Astrocyte (in vitro differentiated cells and primary cell): ENCODE measurements at places on chromosomes 16 and 17. TPM values are rescaled to one million over a fixed set of nuclear protein-coding genes. Genes with fewer than 3 reads are reported as not detected.

Gene CCL3
- 3.4 and 3.6 TPM in 2 replicates for total RNA-seq

Gene GSG1L
- total RNA-seq: not detected in 2 replicates

GRCh38 chr17:57582881-57583756 is 162.0 kb downstream of the CCDC182 start:
- no peak overlapping the region for H3K27ac ChIP-seq
- H3K4me3 ChIP-seq: no peak overlapping the region
- no peak for DNase-seq
- no peaks in the 10 kb centered on the region for H3K36me3 ChIP-seq

DNA sequence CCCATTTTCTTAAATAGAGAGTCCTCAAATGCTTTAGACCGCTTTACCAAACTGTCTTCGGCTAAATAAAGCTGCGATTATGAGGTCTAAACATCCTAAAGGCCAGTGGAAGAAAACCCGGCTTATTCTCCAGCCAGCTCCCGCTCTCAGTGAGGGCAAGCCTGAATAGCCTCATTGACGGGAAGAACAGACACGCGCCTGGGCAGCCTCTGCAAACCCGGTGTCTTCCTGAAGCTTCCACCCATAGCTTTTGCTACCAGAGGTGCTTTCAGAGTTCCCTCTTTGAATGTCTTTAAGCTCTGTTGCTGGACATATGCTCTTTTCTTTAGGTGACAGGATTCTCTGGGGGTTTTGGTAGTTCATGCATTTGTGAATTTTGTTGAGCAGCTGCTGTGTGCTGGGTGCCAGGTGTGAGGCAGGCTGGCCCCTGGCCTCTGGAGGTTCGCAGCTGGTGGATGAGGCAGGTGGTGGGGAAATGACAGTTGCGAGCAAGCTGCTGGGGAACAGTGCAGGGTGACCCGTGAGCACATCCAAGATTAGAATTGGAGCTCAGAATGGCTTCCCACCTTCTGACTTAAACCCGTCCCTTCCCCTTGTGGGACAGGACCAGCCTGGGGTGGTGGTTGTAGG is 44.7 kb downstream of the CRISPLD2 start:
- no peaks in the 10 kb centered on the region for H3K4me1 ChIP-seq
- H3K27ac ChIP-seq: no peak overlapping the region
- H3K4me3 ChIP-seq: no peak overlapping the region
- DNase-seq: no peak
- no peaks in the 10 kb centered on the region for H3K27me3 ChIP-seq
- peaks cover under 1% of the 10 kb centered on the region for H3K36me3 ChIP-seq

DNA sequence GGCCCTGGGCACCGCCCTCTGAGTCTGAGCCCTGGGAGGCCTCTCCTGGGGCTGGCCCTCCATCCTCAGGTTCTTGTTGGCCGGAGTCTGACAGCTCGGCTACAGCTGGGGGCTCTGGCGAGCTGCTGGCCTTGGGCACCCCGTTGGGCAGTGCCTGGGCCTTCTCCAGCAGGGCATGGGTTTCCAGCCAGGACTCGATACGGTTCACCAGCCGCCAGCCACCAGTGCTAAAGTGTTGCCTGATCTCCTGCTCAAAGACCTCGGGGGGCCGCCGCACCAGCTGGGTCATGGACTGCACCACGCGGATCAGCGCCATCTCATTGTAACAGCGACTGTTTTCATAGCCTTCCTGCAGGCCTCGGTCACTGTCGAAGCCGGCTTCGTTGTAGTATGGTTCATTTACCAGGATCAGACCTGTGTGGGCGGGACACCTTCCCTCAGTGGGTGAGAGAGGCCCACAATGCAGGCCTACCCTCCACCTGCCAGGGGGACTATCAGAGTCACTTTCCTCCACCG is 6.8 kb downstream of the SPHK1 start:
- peaks cover 22% of the 10 kb centered on the region for H3K4me1 ChIP-seq
- peaks cover 29% of the 10 kb centered on the region for H3K36me3 ChIP-seq
- no peak overlapping the region for H3K4me3 ChIP-seq
- no peak for DNase-seq
- no peaks in the 10 kb centered on the region for H3K27me3 ChIP-seq
- H3K27ac ChIP-seq: no peak overlapping the region

DNA sequence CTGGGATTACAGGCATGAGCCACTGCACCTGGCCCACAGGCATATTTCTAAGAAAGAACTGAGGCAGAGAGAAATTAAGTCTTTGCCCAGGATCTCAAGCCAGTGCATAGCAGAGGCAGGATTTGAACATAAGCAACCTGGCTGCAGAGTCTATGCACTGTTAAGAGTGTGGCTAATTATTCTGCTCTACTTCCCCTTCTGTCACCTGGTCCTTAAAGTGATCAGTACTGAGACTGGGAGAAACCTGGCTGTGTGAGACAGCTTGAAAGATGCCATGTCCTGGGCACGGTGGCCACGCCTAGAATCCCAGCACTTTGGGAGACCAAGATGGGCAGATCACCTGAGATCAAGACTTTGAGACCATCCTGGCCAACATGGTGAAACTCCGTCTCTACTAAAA is 58.1 kb downstream of the IQCK start:
- H3K27ac ChIP-seq: no peak overlapping the region
- no peaks in the 10 kb centered on the region for H3K36me3 ChIP-seq
- no peaks in the 10 kb centered on the region for H3K4me1 ChIP-seq
- no peak overlapping the region for H3K4me3 ChIP-seq
- DNase-seq: no peak
- H3K27me3 ChIP-seq: no peaks in the 10 kb centered on the region

DNA sequence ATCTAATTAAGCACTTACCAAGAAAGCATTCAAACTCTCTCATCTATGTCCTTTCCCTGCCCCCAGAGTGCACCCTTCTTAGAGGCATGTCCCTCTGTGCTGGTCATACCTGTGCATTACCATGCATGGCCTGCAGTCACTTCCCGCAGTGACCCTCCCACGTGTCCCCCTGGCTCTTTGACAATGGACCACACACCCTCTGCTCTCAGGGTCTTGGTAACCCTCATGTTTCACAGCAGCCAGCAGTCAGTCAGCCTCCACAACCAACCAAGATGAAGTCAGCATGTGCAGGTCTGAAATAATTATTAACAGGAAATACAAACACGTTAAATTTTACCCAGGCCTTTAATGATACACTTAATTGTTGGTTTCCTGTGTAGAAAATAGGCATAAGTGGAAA is 10.1 kb downstream of the KRT33A start:
- no peaks in the 10 kb centered on the region for H3K4me1 ChIP-seq
- no peak for DNase-seq
- no peaks in the 10 kb centered on the region for H3K36me3 ChIP-seq
- no peak overlapping the region for H3K27ac ChIP-seq
- H3K4me3 ChIP-seq: no peak overlapping the region
- H3K27me3 ChIP-seq: no peaks in the 10 kb centered on the region
